Activated gamma-delta T cell (primary cell): ENCODE measurements at places on chromosomes 16 and 17.

- DNase-seq: no peak
Measured at GRCh38 chr16:85250609-85251223, 138.4 kb upstream of the CIBAR2 start.

DNA sequence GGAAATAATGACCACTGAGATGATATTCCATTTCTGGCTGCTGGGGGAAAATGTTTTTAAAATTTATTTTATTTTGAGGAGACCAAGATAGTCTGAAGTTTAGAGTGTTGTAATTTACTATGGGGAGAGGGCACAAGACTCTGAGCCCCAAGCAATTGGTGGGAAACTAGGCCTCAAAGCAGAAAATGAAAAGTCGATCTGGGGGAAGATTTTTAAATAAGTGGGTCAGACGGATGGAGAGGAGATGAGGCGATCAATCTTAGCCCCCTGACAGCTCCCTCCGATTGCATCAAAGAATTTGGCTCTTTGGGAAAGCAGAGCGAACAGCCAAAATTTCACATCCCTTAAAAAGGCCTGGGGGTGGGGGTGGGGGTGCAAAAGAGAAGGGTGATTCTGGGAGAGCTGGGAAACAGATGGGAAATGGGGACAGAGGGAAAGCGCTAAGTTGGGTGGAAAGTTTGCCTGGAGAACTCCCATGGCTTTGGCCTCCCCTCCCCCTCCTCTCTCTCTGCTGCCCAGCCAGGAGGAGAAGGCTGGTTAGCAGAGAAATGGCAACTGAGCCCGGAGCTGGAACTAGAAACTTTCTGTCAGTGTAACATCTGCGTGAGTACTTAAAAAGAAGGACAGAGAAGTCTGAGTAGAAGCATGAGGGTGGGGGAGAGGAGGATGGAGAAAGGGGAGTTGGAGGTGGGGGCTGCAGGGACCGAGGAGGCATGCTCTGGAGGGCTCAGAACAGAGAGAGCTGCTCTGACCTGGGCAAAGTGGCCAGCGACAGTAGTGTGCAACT, 1.4 kb upstream of the HOXB2 start:
- DNase-seq: no peak

DNA sequence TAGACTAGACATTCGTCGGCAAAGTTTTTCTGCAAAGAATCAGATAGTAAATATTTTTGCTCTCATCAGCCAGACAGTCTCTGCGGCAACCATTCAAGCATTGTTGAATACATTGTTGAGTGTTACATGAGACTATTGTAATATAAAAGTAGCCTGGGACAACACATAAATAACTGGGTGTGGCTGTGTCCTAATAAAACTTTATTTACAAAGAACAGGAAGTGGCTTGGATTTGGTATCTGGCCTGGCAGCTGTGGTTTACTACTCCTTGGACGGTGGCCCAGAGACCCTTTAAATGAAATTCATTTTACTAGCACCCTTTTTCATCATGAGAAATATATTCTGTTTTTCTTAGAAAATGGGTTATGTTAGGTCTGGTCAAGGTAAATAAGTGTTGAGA, 297.2 kb downstream of the WWOX start:
- DNase-seq: no peak

- no peak for DNase-seq
Measured at GRCh38 chr16:81694494-81695280, 84.4 kb upstream of the PLCG2 start.

GRCh38 chr17:80416260-80416939, 1.4 kb downstream of the ENDOV start:
- DNase-seq: no peak

DNA sequence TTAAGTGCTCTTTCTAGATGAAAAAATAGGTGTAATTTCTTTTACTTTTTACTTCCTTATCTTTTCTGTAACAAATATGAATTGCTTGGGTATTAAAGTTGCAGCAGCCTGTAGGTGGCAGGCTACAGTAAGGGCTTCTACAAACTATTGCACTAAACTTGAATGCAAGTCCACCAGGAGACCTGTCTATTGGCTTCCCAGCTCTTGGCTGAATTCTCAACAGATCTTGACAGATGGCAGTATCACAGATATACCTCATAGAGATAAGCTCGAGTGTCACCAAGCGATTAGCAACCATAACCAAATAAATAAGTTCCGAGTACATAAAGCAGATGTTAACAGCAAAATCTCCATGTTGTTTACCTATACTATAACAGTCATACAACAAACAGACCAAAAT, 5.9 kb downstream of the BBS2 start:
- no peak for DNase-seq

- DNase-seq: no peak
Measured at GRCh38 chr17:42463976-42464400, 5.3 kb downstream of the ATP6V0A1 start.

GRCh38 chr16:31038993-31039392, 5.6 kb downstream of the STX4 start:
- no peak for DNase-seq

- DNase-seq: no peak
Measured at GRCh38 chr16:27625050-27625697, 75.2 kb downstream of the KATNIP start.

DNA sequence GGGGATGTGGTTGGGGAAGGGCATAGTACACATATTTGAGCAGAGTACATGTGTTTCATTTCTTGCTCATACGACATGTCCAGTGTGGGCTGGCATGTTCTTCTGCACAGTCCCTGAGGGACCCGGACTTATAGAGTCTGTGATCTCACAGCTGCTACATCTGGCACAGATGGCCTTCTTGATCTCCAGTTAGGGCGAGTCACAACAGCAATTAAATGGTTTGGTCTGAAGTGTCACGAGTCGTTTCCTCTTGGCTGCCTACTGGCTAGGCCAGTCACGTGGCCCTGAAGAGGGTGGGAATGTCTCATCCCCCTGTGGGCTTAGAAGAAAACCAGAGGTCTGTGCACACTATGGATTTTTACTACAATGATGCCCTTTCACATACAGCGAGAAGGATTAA, 443.6 kb downstream of the WWOX start:
- DNase-seq: no peak

DNA sequence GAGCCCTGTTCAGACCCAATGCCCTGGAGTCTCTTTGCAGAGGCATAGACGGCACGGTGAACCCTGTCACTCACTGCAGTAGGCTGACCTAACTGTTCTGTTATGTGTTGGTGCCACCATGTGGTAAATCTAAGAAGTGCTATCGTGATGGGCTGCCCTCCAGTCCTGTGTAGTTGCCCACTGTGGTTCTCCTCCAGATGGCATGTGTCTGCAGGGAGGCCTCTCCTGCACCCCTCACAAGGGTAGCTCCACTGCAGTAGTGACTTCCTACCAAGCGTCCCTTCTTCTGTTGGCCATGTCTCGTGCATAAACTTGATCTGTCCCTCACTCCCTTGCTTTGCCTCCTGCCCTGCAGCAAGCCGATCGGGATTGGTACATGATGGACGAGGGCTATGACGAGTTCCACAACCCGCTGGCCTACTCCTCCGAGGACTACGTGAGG, 5.8 kb downstream of the DHX38 start:
- no peak for DNase-seq

GRCh38 chr16:27436065-27436464, 34.1 kb downstream of the IL21R start:
- DNase-seq: no peak

- DNase-seq: no peak
Measured at GRCh38 chr16:62256406-62256805, 220.2 kb upstream of the CDH8 start.

DNA sequence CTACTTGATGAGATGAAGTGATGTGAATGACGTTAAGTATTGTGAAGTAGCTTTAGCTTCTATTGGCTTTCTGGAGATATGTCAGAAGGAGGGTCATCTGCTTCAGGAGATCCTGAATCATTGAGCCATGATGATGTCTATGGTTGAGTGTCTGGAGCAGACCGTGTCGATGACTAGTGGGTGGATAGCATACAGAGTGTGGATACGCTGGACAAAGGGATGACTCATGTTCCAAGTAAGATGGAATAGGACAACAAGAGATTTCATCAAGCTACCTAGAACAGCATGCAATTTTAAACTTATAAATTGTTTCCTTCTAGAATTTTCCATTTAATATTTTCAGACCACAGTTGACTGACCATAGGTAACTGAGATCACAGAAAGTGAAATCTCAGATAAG, 116.1 kb upstream of the RBBP6 start:
- DNase-seq: no peak

DNA sequence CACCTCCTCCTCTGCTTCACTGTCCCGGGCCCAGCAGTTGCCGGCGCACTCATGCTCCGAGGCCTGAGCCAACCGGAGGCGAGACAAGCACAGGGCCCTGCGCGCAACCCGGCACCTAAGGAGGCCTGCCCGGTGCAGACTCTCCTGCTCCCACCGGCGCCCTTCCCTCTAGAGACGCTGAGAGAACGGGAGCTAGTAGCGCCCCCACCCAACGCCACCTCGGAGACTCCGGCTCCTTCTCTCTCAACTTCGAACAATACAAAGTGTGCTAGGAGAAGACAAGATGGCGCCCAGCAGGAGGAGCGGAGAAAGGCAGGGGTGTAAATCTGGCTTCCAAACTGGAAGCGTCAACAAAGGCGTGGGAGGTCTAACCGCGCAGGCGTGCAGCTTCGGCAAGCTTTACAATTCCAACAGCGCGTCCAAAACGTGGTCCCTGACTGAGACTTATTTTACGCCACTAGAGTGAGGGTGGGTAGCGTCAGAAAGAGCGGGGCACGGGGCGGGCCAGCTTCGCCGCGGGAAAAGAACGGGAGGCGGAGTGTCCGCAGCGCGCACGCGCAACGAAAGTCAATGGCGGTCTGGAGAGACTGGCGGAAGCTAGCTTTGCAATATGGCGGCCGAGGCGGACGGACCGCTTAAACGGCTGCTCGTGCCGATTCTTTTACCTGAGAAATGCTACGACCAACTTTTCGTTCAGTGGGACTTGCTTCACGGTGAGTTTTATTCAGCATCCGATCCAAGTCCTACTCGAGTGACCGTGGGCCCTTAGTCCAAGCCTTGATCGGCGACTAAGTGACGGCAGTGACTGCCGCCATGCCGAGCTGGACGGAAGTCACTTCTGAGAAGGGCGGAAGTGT, at the start of gene MPDU1:
MPDU1 (plus strand) TSS at position 600 of the 857 bp plus-strand sequence; CDS start at position 611, 11 bp downstream.
- DNase-seq: peak; percentile 88

- no peak for DNase-seq
Measured at GRCh38 chr16:4426021-4426684, 485 bp downstream of the DNAJA3 start.

DNA sequence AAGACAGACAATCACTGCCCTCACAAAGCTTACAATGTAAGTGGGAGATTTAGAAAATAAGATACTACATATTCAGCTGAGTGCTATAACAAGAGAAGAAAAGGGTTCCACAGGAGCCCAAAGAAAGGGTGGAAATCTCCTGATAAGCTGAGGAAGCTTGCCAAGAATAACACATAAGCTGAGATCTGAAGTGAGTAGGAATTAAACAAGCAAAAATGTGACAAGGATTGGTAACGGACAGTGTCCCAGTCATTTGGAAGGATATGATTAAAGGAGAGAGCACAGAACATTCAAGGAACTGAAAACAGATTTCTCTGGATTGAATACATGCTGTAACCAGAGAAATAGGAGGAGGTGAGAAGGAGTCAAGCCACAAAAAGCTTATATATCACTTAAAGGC, 13.0 kb downstream of the CDYL2 start:
- DNase-seq: no peak

DNA sequence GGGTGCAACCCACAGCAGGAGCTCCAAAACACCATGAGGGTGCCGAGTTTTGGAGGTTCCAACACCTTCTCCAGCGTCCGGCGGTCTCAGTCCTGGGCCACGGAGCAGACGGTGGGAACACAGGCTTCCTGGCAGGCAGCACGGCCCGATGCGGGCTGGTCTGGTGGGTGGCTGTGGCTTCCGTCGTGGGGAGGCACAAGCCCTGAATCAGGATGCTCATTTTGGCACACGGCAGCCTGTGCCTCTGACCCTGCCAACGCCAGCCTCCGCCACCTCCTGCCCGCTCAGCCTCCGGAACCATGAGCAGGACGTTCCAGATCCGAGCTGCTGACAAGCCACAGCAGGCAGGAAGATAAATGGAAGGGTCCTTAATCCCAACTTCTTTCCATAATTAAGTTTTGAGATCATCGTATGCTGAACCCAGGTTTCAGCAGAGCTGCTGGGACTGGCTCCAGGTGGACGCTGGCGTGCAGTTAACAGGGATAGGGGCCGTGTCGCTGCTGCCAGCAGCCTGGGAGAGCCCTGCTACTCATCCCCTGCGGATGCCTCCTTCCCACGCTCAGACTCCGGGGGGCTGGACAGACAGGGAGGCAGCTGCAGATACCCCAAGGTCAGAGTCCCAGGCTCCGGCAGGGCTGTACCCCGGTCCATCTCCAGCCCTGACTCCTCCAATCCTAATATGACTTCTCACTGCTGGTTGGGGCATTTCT, 136.6 kb downstream of the ENGASE start:
- DNase-seq: no peak

GRCh38 chr17:76500747-76501017, 541 bp downstream of the RHBDF2 start:
- no peak for DNase-seq

- DNase-seq: no peak
Measured at GRCh38 chr16:65737831-65738230, 616.0 kb upstream of the CDH11 start.

- no peak for DNase-seq
Measured at GRCh38 chr16:79598348-79599181, 2.0 kb downstream of the MAF start.

DNA sequence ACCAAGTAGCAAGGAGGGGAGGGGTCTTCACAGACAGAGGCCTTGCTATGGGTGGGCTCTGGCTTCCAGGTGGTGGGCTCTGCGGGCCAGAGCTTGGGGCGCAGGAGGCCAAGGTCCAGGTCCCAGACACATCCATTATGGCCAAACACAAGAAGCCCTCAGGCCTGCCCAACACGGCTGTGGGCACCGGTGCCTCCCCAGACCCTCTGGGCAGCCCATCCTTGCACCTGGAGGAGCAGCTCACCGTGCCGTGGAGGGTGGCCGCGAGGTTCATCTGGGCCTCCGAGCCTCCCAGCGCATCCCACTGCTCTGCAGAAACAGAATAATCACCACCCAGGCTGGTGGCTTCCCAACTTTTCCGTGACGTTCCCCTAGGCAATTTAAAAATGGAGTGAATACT, 55.9 kb downstream of the TBC1D16 start:
- DNase-seq: no peak

DNA sequence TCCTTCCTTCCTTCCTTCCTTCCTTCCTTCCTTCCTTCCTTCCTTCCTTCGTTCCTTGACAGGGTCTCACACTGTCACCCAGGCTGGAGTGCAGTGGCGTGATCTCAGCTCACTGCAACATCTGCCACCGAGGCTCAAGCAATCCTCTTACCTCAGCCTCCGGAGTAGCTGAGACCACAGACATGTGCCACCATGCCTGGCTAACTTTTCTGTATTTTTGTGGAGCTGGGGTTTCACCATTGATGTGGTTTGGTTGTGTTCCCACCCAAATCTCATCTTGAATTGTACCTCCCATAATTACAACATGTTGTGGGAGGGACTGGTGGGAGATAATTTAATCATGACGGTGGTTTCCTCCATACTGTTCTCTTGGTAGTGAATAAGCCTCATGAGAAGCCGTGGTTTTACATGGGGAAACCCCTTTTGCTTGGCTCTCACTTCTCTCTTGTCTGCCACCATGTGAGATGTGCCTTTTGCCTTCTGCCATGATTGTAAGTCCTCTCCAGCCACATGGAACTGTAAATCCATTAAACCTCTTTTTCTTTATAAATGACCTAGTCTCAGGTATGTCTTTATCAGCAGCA, 90.3 kb upstream of the MPHOSPH6 start:
- DNase-seq: no peak

- no peak for DNase-seq
Measured at GRCh38 chr17:45841883-45842525, 2.7 kb upstream of the SPPL2C start.
